ENCODE measurements at places on chromosomes 7 and 10. TPM values are rescaled to one million over a fixed set of nuclear protein-coding genes. Genes with fewer than 3 reads are reported as not detected.

GRCh38 chr7:109844362-109844761 is 1246.6 kb upstream of the LRRN3 start:
- no peaks in the 10 kb centered on the region for H3K36me3 ChIP-seq
- H3K27me3 ChIP-seq = no peaks in the 10 kb centered on the region
- DNase-seq = no peak
- no peak overlapping the region for H3K27ac ChIP-seq

- no peak overlapping the region for H3K27ac ChIP-seq
- peaks cover 6% of the 10 kb centered on the region for H3K27me3 ChIP-seq
- no peaks in the 10 kb centered on the region for H3K36me3 ChIP-seq
- H3K4me1 ChIP-seq = peaks cover 15% of the 10 kb centered on the region
- no peak for DNase-seq
- H3K4me3 ChIP-seq = no peak overlapping the region
Measured at GRCh38 chr7:44338600-44338999, 13.2 kb upstream of the CAMK2B start.

GRCh38 chr7:123977081-123977480 is 52.0 kb downstream of the SPAM1 start:
- DNase-seq = no peak
- peaks cover 10% of the 10 kb centered on the region for H3K4me1 ChIP-seq
- no peaks in the 10 kb centered on the region for H3K27me3 ChIP-seq

DNA sequence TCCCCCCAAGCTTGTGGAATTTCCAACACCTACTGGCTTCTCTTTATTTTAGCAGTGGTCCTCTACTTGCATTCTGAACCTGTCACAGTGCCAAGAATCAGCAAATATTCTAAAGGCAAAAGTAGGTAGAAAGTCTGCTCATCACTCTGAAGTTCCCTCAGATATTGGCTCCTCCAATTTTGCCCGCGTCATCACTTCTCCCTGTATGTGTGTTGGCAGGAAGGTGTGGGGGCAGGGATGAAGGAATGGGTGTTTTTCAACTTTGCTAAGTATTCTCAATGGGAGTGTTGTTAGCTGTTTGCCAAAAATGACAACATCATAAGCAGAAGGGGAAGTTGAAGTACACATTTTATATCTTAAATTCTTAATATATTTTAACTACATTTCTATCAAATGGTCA is 226.2 kb downstream of the POLR1F start:
- H3K36me3 ChIP-seq = peaks cover 13% of the 10 kb centered on the region
- DNase-seq = no peak
- H3K4me3 ChIP-seq = no peak overlapping the region
- H3K27me3 ChIP-seq = peaks cover 4% of the 10 kb centered on the region

DNA sequence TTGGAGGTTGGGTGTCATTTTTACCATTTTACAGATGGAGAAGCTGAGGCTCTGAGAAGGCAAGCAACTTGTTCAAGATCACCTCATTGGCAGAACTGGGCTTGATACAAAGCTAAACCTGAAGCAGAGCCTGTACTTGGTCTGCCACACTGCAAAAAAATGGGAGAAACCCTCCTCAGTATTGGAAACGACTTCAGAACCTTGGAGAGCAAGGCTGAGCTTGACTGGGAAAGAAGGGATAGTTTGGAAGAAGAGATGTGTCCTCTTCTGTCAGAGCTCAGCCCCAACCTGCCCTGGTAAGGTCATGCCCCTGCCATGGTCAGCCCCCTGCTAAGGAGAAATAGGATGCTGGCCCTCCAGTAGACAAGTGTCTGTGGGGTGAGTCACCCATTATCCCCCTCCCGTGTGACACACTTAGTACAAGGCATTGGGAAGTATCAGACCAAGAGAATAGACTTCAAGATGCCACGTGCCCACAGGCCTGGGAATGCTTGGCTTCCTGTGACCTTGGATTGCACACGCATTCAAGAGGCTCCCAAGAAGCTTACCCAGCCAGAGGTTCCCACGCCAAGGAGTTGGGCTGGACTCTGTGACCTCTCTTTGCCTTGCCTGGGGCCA is 56.2 kb upstream of the SMNDC1 start:
- no peak overlapping the region for H3K27ac ChIP-seq
- H3K36me3 ChIP-seq = no peaks in the 10 kb centered on the region
- H3K4me1 ChIP-seq = peaks cover 42% of the 10 kb centered on the region
- no peak overlapping the region for H3K4me3 ChIP-seq
- no peaks in the 10 kb centered on the region for H3K27me3 ChIP-seq

DNA sequence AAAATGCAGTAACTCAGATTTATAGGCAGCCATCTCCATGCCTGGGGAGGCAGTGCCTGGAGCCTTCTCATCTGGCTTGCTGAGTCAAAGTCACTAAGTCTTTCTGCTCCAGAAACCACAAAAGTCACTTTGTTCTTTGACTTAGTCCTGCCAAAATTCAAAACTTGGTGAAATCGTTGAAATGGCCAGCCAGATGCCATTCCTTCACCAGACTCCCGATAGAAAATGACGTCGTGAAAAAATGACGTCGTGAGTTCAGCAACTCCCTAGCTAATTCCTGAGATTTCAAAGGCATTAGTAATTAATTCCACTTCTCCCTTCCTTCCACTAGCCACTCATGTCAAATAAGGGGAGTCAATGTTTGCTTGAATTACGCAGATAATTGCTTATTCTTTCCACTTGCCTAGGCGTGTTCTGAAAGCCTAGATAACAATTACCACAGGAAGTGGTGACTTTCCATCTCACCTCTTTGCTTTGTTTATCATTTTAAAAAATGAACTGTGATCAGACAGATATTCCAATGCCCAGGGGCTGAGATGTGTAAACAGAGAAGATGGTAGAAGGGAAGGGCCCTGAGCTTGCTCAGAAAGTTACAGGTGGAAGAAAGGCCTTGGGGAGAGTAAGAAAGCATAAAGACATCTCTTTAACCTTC is 48.5 kb upstream of the OSBPL3 start:
- H3K4me1 ChIP-seq = peaks cover 42% of the 10 kb centered on the region
- no peak overlapping the region for H3K27ac ChIP-seq
- H3K27me3 ChIP-seq = peaks cover 6% of the 10 kb centered on the region
- no peak overlapping the region for H3K4me3 ChIP-seq
- DNase-seq = no peak

- H3K27ac ChIP-seq = no peak overlapping the region
- H3K27me3 ChIP-seq = no peaks in the 10 kb centered on the region
- no peak for DNase-seq
- peaks cover 9% of the 10 kb centered on the region for H3K4me1 ChIP-seq
Measured at GRCh38 chr7:34723866-34724490, 66.0 kb downstream of the NPSR1 start.

DNA sequence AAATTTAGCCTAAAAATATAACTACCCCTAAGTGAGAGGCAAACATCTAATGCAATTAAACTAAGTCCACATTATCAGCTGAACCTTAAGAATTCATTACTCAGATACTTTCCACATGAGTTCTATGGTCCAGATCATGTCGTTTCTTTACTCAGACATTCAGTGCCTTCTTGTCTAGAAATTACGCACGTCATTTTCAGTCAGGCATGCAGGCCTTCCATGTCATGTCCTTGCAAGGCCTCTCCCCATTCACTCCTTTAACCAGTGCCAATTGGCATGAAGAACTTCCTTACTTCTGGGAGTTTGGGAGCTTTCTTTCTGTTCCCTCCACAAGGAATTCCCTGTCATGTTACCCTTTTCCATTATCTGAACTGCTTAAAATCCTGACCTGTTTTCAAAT is 118.8 kb downstream of the NRP1 start:
- no peak overlapping the region for H3K4me3 ChIP-seq
- H3K27me3 ChIP-seq = no peaks in the 10 kb centered on the region
- no peak overlapping the region for H3K27ac ChIP-seq
- H3K4me1 ChIP-seq = peaks cover 6% of the 10 kb centered on the region
- no peak for DNase-seq
- no peaks in the 10 kb centered on the region for H3K36me3 ChIP-seq

DNA sequence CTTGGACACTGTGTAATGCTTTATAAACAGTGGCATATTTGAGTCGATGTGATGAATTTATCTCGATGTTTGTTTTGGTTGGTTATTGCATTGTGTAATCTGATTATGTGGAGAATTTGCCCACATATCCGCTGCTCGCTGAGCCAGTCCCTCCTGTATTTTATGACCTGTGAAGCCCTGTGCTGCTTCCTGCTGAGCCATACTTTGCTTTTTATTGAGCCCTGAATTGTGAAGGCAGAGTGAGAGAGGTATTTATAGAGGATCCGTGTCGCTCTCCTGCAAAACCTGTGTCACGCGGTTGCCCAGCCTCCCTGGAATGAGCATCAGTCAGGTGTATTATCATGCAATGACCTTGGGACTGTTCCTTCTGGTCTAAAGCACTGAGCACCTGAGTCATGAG is 253.7 kb downstream of the ARHGAP21 start:
- peaks cover 10% of the 10 kb centered on the region for H3K4me1 ChIP-seq
- no peak overlapping the region for H3K27ac ChIP-seq
- H3K36me3 ChIP-seq = peaks cover 27% of the 10 kb centered on the region

- no peaks in the 10 kb centered on the region for H3K4me1 ChIP-seq
- no peak for DNase-seq
- no peaks in the 10 kb centered on the region for H3K27me3 ChIP-seq
- H3K36me3 ChIP-seq = peaks cover 12% of the 10 kb centered on the region
- no peak overlapping the region for H3K4me3 ChIP-seq
Measured at GRCh38 chr7:45075871-45076796, 12.6 kb downstream of the NACAD start.

DNA sequence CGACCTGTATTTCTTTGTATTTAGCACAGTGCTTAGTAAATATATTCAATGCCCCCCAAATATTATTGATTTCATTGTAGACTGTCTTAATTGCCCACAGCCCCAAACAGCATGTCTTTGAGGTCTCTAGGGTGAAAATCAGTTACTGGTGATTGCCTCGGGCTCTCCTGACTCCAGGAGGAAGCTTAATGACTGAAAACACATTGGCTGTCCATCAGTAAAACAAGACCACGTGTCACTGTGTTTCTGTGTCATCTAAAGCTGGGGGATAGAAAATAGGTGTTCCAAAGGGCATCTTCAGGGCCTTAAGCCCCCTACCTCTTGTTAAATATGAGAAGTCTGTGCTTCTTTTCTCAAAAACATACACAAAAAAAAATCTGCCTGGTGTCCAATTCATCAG is 67.9 kb downstream of the CACNA2D1 start:
- no peaks in the 10 kb centered on the region for H3K36me3 ChIP-seq
- peaks cover 30% of the 10 kb centered on the region for H3K4me1 ChIP-seq
- no peak for DNase-seq
- no peak overlapping the region for H3K4me3 ChIP-seq
- no peak overlapping the region for H3K27ac ChIP-seq

DNA sequence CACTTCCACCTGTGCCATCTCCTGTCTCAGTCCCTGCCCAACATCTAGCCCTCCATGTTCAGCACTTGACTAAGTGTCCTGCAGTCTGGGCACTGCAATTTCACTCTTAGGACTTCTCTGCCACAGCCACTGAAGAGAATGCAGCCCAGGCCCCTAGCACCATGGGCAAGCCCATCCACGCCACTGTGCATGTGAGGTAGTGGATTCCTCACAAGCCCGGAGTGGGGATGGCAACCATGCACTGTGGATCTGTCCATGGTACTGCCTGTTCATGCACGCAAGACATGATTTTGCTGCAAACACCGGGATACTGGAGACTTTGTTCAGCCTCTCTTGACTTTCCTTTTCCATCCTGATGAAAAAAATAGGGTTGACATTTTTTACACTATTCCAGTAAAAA is 12.3 kb downstream of the DDC start:
- no peak overlapping the region for H3K4me3 ChIP-seq
- peaks cover 14% of the 10 kb centered on the region for H3K4me1 ChIP-seq
- no peaks in the 10 kb centered on the region for H3K36me3 ChIP-seq

- no peak for DNase-seq
- H3K27ac ChIP-seq = peak overlapping the region; percentile 75
- peak overlapping the region; percentile 64 for H3K4me3 ChIP-seq
- peaks cover 4% of the 10 kb centered on the region for H3K27me3 ChIP-seq
Measured at GRCh38 chr10:119724593-119725516, 995 bp upstream of the INPP5F start.

DNA sequence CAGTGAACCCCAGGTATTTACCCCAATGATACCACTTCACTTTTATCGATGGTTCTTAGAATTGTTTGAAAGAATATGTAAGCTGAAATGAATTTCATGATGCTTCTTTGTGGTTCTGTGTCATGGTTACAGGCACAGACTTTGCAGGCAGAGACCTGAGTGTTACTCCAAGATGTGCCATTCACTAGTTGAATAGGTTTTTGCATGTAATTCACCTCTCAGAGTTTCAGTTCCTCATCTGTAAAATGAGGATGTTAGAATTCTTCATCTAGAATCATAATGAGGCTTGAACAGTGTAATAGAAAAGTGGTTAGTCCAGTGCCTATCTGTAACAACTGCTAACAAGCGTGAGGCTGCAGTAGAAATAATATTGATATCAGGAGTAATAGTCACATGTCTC is 54.6 kb downstream of the VSTM2A start:
- H3K27ac ChIP-seq = no peak overlapping the region
- DNase-seq = no peak
- H3K27me3 ChIP-seq = no peaks in the 10 kb centered on the region
- no peaks in the 10 kb centered on the region for H3K36me3 ChIP-seq

DNA sequence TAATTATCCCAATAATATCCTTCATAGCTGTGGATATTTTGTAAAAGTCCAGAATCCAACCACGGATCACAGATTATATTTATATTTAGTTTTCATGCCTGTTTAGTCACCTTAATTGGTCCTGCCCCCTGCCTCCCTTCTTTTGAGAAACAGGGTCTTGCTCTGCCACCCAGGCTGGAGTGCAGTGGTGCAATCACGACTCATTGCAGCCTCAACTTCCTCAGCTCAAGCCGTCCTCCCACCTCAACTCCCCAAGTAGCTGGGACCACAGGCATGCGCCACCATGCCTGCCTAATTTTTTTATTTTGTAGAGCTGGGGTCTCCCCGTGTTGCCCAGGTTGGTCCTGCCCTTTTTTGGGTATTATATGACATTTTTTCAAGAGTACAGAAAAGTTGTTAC is 129.4 kb downstream of the KAT6B start:
- no peak for DNase-seq
- no peaks in the 10 kb centered on the region for H3K27me3 ChIP-seq
- no peak overlapping the region for H3K27ac ChIP-seq
- H3K36me3 ChIP-seq = no peaks in the 10 kb centered on the region
- H3K4me3 ChIP-seq = no peak overlapping the region

- peaks cover 19% of the 10 kb centered on the region for H3K4me1 ChIP-seq
- H3K27ac ChIP-seq = no peak overlapping the region
- H3K36me3 ChIP-seq = no peaks in the 10 kb centered on the region
Measured at GRCh38 chr10:116147147-116147905, 125.7 kb downstream of the GFRA1 start.

DNA sequence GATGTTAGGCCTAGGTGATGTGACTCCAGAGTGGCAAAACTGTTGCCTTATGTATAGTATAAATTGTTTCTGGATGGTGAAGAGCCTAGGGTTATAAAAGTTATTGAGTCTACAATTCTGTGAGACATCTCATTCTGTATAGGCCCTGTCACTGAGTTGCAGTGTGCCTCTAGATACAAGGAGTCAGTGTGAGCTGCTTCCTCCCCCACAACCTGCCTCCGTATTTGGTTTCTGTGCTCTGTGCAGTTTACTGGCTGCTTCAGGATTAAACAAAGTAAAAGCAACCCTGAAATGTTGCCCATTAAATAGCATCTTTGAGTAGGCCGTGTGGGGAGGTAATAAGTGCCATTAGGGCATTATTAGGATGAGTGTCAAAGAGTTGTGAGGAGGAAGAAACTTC is 1.9 kb upstream of the IFRD1 start:
- H3K36me3 ChIP-seq = no peaks in the 10 kb centered on the region
- H3K27ac ChIP-seq = no peak overlapping the region
- DNase-seq = no peak
- peaks cover 28% of the 10 kb centered on the region for H3K4me1 ChIP-seq
- no peaks in the 10 kb centered on the region for H3K27me3 ChIP-seq

- H3K27me3 ChIP-seq = no peaks in the 10 kb centered on the region
- H3K4me3 ChIP-seq = no peak overlapping the region
- H3K27ac ChIP-seq = no peak overlapping the region
- H3K4me1 ChIP-seq = peaks cover 4% of the 10 kb centered on the region
- no peak for DNase-seq
Measured at GRCh38 chr7:55055479-55055878, 36.7 kb downstream of the EGFR start.

CCDC146 gene
- total RNA-seq = 1.1 TPM

LRRC4 gene
- 9.9 TPM for total RNA-seq

SLC16A12 gene
- 10.9 TPM for total RNA-seq

All from WTC11 (cell line).